Stimulated activated CD8-positive, alpha-beta memory T cell treated with anti-CD3 and anti-CD28 coated beads, Interleukin-4, amount 100 ng/mL, for 1 hour (primary cell): ENCODE measurements at places on chromosomes 16 and 17.

DNA sequence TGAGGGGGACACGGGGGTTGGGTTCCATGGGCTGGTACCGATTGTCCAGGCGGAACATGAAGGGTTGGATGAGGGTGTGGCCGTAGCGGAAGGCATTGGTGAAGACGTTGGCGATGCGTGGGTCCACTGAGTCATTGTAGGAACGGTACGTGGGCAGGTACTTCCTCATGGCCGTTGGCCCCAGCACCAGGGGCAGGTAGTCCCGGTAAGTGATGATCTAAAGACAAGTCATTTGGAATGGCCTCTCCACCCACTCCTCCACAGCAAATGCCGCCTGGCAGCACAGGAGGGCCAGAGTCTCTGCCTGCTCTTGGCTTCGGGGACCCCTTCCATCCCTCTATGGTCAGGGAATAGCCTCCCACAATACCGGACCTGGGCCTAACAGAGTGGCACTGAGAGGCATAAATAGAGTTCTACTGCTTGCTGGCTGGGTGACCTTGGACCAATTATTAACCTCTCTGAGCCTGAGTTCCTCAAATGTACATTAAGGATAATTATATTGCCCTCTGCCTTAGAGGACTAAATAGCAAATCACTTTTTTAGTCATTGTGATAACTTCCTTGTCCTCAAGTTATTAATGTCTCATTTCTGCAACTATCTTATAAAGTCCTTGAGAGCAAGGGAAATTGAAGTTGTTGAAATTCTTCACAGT is 7.2 kb downstream of the MPO start:
- DNase-seq: no peak

GRCh38 chr17:7703584-7704479 is 1.2 kb upstream of the EFNB3 start:
- no peak for DNase-seq

- DNase-seq: no peak
Measured at GRCh38 chr16:51151961-51152663, 1.0 kb upstream of the SALL1 start.

- DNase-seq: no peak
Measured at GRCh38 chr16:10453159-10453510, 67.3 kb downstream of the ATF7IP2 start.

DNA sequence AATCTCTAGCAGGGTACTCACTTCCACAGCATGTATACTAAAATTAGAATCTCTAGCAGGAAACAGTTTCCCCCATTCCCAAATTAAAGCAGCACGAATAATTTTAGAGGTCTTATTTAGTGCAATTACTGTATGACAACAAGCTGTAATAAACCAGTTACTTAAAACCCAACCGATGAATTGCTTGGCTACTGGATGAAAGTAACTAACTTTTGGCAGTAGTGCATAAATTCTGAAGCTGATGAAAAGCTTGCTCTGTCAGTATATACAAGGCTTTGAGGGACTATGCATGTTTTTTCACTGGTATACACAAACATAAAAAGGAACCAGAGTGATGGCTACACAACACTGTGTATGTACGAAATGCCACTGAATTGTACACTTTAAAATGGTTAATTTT is 89.4 kb downstream of the CFDP1 start:
- DNase-seq: no peak

DNA sequence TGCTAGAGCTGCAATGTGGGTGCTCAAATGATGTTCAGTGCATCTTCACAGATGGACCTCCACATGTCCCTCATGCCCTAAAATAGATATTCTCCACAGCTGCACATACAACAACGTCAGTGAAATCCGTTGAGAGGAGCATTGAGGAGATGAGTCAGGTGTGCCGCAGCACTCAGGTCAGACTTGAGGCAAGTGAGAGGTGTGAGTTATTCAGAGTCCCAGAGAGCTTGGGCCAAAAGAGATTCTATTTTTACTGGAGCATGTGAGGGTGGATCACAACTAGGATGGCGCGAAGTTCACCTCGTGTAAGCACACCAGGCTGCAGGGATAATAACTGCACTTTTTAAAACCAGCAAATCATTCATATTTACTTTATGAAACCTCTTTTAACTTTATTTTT is 645.3 kb downstream of the MAF start:
- no peak for DNase-seq

DNA sequence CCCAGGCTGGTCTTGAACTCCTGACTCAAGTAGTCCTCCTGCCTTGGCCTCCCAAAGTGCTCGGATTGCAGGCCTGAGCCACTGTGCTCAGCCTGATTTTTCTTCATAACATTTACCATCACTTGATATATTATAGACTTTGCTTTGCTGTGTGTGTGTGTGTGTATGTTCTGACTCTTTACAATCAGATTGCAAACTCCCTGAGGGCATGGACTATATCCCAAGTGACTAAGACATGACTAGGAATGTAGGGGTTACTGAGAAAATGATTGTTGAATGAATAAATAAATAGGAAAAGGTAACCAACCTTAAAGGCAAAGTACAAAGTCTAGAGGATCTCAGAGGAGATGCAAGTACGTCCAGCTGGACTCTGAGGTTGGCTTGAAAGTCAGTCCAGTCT is 9.6 kb upstream of the OR2C1 start:
- no peak for DNase-seq

- DNase-seq: no peak
Measured at GRCh38 chr16:57742543-57742942, 7.0 kb downstream of the KATNB1 start.

- no peak for DNase-seq
Measured at GRCh38 chr17:50871364-50871763, 5.2 kb upstream of the TOB1 start.

DNA sequence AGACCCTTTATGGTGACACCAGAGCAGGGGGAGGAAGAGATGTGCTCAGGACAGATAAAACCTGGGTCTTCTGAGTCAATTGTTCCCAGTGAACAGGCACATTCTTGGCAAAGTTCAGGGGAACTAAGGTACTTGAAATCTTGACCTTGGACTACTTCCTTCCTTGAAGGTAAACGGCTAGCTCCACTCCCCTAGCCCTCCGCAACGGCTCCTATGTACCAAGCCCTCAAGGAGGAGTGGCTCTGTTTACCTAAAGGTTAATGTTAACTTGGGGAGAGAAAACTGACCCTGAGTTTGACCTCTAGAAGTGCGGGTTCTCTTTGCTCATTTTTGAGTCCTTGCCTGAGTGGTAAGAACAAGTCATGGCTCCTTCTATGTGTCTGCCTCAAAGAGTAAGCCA is 7.8 kb downstream of the TTLL6 start:
- no peak for DNase-seq

DNA sequence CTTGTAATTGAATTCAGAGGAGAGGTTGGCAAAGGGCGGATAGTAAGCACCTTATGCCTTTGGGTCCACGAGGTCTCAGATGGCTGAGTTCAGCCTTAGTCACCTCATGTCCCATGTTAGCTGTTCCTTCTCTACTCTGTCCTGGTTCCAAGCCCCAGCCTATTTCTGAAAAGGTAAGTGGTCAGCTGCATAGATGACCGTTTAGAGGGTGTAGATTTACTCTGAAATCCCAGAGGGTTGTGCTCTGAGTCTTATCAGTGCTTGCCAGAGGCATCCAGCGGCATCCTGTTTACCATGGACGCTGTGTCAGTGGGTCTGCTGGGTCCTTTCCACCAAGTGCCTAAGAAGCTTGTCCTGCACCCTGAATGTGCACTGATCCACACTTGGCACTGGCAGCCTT is 1.9 kb downstream of the ZNF778 start:
- no peak for DNase-seq

GRCh38 chr17:43085474-43085873 is 39.7 kb downstream of the BRCA1 start:
- DNase-seq: no peak

DNA sequence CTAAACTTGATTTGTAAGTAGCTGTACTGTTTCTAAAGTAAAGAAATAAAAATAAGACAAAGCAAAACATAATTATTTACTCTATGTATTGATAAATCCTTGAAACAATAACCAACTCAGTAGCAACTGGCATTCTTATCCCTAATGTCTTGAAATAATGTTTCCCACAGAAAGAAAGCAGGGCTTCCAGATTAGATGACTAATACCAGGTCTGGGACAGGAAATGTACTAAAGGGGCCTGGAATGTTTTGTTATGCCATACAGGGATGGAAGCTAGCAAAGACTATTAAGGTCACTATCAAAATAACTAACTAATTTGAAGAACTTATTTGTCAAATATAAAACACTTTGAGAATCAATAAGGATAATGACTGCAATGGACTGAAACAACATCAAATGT is 82.1 kb downstream of the CFDP1 start:
- no peak for DNase-seq

GRCh38 chr17:76053246-76054111 is 18.8 kb downstream of the SRP68 start:
- DNase-seq: no peak

- no peak for DNase-seq
Measured at GRCh38 chr16:28574925-28575324, 21.2 kb downstream of the SGF29 start.

- DNase-seq: no peak
Measured at GRCh38 chr16:28068976-28069375, 5.5 kb upstream of the GSG1L start.

- no peak for DNase-seq
Measured at GRCh38 chr16:88628512-88628974, 9.8 kb upstream of the IL17C start.

DNA sequence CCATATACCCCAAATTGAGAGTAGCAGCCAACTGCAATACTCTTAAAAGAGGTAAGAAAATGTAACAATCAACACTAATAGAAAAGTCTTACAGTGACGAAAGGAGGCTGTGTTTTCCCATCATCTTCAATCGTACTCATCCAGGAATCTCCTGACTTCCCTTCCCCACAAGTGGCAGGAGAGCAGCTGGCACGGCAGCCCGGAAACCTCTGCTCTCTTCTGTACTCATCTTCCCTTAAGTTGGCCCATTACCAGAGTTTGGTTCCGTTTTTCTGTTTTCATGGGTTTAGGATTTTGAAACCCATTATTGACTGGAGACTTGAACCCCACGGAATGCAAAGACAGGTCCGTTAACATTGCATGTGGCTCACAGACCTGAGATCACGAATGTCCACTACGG is 11.7 kb upstream of the CD300H start:
- no peak for DNase-seq

DNA sequence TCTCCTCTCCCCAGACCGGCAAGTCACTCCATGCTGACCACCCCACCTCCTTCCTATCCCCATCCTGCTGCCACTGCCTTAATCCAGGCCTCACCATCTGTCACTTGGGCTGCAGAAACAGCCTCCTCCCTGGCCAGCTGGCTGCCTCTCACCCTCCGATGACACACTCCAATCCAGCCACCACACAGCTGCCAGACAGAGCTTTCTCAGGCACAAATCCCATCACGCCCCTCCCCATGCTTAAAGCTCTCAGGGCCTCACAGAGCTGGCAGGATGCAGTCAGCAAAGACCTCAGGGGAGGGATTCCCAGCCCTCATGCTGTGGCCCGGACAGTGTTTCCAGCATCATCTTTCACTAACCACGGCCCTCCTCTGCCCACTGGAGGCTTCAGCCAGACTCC is 13.7 kb downstream of the CAMKK1 start:
- DNase-seq: no peak

DNA sequence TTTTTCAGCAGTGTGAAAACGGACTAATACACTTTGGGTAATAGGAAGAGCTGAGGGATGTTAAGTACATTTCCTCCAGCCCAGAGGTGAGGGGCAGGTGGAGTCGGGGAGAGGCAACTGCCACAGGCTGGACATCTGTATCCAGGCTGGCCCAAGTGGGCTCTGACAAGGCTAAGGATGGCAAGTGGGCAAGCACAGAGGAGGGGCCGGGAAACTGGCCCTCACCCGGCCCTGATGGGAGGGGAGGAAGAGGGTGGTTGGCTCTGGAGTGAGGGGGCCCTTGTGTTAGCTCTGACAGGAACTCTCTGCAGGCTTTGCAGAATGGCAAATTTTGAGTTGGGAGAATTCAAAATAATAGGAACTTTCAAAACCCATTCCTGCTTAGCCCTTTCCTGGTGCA is 251.0 kb upstream of the TNRC6C start:
- DNase-seq: no peak

DNA sequence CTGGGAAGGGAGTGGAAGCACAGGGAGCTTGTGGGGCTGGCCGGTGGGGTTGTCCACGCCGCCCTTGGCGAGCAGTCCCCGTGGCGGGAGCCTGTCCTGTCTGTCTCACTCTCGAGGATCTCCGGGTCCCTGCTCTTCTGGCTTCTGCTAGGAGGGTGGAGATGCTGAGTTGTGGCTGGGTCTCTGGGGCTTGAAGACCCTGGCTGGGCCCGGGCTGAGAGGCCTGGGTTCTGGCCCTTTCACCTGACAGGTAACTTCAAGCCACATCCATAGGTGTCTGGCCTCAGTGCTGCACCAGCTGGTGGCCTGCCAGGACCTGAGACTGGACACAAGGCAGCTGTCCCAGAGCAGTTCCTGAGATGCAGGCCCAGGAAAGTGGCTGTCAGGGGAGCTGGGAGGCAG is 46.7 kb downstream of the PRMT7 start:
- DNase-seq: no peak

DNA sequence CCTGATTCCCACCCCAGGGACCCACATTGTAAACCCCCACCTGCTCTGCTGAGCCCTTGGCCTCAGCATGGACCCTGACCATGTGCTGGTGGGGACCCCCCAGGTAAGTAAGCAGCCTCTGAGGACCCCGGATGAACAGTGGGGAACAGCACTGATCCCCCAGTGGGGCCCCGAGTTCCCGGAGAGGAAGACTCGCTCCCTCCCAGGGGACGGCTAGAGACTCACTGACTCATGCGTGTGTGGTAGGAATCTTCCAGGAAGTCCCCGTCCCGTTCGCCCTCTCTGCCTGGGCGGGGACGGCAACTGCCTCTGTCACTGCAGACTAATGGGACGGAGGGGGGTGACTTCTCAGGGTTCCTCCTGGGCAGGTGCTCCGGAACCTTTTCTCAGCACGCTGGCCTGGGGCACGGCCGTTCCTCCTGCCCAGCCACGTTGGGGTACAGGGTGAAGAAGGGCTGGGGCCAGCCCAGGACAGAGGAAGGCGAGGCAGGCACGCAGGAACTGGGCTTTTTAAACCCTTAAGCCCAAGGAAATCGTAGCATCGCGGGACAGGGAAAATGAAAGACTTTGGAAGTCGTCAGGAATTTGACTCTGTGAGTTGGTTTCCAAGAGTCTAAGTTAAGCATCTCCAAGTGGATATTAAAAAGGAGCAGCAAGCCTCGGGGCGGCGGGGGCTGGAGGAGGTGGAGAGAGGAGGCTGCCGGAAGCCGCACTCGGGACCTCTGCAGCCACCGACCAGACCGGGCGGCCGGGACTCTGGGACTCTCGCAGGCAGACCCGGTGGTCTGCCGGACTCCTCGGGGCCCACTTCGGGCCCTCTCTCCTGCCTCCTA is 178.7 kb downstream of the SEC14L1 start:
- DNase-seq: peak; percentile 49

- no peak for DNase-seq
Measured at GRCh38 chr17:4189280-4189679, 46.3 kb downstream of the CYB5D2 start.

DNA sequence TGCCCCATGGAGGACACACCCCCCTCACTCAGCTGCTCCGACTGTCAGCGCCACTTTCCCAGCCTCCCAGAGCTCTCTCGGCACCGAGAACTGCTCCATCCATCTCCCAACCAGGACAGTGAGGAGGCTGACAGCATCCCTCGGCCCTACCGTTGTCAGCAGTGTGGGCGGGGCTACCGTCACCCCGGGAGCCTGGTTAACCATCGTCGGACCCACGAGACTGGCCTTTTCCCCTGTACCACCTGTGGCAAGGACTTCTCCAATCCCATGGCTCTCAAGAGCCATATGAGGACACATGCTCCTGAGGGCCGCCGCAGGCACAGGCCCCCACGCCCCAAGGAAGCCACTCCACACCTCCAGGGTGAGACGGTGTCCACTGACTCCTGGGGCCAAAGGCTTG is 2.1 kb downstream of the ZNF646 start:
- no peak for DNase-seq
